ENCODE measurements at places on chromosomes 7 and 10. TPM values are rescaled to one million over a fixed set of nuclear protein-coding genes. Genes with fewer than 3 reads are reported as not detected.

Gene GLRX3
- polyA plus RNA-seq, result 141 TPM

Gene CFAP69
- 9.0 TPM for polyA plus RNA-seq

Gene HOXA4
- 3.3 TPM for polyA plus RNA-seq

Gene COL17A1
- 17.1 TPM for polyA plus RNA-seq

GRCh38 chr7:14630048-14630447 is 272.5 kb downstream of the DGKB start:
- DNase-seq, result no peak

- DNase-seq, result no peak
Measured at GRCh38 chr10:70271996-70272924, 11.5 kb downstream of the NPFFR1 start.

GRCh38 chr7:70044064-70044463 is 445.8 kb downstream of the AUTS2 start:
- DNase-seq, result no peak

- DNase-seq, result no peak
Measured at GRCh38 chr10:21340331-21340730, 185.2 kb downstream of the SKIDA1 start.

DNA sequence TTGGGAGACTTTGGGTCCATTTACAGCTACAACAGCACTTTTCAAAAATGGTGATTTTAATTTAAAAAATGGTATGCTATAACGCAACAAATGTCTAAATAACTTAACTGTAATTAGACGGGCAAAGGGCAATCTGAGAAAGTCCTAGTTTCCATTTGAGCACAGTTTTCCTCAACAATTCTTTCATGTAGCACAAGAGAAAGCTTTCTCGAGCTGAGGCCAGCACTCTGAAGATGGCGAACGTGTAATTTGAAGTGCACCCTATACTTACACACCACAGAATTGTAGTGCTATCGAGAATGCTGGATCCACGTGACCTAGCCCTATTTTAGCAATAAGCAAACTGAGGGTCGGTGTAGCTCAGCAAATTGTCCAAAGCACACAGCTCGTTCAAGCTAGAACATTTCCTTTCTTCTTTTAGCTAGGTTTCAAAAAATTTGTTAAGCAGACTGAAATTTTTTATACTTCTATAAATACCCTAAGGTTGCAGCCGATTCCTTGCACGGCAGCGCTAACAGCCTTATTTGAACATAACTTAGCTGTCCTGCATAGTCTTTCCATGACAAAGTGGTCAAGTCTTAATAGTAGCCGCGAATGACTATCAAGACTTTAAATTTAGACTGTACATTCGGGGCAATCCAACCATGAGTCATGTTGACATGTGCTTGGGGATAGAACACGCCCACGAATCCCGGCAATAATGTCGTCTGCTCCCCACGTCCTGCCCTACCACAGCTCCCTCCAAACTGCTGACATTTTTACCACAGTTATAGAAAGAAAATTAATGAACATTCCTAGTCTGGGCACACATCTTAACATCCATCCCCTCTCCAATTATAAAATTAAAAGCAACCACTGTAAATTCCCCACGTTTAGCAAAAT is 10.0 kb downstream of the KLF6 start:
- no peak for DNase-seq

Data from testis (tissue), 5 donors.